ENCODE measurements at places on chromosomes 5 and 9.
A peak's percentile ranks its signal among the peaks of the same experiment; 100 is the strongest.

DNA sequence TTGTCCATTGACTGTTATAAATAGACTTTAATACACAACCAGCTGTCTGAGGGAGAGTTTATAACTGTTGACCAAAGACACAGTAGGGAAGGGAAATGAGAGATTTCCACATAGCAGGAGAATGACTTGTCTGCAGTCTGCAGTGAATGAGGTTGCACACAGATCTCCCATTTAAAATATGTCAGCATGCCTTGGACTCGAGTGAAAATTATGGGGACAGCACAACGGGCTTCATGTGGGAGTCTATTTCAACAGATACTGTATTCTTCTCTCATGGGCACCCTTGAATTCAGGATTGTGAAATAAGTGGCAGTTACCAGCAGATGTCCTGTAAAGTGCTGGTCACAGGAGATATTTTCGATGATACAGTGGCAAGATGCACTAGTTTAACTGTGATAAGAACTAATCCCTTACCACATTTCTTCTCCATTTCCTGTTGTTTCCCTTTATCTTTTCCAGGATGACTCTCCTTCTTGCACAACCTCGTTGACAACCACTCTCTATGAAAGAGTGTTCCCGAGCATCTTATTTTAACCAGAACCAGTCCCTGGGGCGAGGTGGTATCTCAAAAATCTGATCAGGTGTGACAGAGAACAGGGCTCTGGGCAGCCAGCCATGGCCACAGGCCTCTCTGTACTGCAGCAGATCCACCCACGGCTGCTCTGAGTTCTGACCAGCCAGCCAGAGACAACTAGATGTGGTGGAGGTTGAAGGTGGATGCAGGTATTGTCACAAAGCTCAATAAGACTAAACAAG is 51.5 kb upstream of the MAP3K1 start:
- peak; percentile 97 for DNase-seq

- DNase-seq = no peak
These were observed 46.5 kb downstream of the EPB41L4A start for GRCh38 chr5:112372543-112372942.

DNA sequence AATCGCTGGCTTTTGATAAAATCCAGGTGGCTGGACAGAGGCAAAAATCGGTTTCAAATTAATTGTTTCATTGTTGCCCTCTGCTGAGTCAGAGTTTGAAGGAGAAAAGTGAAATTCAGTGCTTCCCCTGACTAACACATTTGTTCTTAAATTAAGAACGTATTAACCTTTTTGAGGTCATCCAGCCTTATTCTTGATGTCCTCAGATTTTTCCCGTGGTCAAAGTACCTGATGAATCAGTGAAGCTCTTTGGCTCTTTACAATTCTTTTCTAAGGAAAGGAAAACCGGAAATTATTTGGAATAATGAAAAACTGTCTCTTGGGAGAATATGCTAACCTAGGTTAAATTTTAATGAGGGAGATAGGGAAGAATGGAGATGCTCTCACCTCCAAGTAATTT is 21.6 kb downstream of the OSMR start:
- DNase-seq = no peak

- no peak for DNase-seq
These were observed 160.9 kb downstream of the CETN3 start for GRCh38 chr5:90248640-90249039.

DNA sequence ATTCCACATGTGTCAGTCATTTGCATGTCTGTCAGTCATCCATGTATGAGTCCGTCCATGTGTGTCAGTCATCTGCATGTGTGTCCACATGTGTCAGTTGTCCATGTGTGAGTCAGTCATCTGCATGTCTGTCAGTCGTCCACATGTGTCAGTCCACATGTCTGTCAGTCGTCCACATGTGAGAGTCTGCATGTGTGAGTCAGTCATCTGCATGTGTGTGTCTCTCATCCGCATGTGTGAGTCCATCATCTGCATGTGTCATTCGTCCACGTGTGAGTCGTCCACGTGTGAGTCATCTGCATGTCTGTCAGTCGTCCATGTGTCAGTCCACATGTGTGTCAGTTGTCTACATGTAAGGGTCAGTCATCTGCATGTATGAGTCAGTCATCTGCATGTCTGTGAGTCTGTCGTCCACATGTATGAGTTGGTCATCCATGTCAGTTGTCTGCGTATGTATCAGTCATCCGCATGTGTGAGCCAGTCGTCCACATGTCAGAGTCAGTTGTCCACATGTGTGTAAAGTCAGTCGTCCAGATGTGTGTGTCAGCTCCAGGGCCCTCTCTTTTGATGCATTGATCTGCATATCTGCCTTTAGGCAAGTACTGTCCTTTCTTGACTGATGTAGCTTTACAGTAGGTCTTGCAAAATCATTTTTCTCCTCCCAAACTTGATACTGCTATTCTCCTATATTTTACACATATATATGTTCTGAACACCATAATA is 72.5 kb upstream of the CACNA1B start:
- DNase-seq = no peak

GRCh38 chr5:150358261-150359095 is 981 bp downstream of the TCOF1 start:
- DNase-seq = no peak

DNA sequence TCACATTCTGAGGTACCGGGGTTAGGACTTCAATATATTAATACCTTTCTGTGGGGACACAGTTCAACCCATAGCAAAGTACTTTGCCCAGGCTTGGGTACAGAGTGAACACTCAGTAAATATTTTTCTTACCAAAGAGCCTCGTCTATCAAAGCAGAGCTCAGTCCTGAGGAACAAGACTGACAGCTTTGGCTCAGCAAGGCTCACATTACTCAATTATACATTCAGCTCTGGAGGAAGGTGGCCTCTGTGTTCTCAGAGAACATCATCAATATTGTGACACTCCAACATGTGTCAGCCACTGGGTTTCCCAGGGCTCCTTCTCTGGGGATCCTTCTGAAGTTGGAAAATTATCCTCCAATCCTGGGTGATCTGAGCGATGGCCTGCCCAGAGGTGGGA is 186.4 kb downstream of the NMUR2 start:
- DNase-seq = no peak

GRCh38 chr9:83538172-83538889 is at the start of gene FRMD3:
FRMD3 (minus strand) TSS chr9:83538401; CDS start chr9:83538231, 170 bp downstream.
- DNase-seq = peak; percentile 53

DNA sequence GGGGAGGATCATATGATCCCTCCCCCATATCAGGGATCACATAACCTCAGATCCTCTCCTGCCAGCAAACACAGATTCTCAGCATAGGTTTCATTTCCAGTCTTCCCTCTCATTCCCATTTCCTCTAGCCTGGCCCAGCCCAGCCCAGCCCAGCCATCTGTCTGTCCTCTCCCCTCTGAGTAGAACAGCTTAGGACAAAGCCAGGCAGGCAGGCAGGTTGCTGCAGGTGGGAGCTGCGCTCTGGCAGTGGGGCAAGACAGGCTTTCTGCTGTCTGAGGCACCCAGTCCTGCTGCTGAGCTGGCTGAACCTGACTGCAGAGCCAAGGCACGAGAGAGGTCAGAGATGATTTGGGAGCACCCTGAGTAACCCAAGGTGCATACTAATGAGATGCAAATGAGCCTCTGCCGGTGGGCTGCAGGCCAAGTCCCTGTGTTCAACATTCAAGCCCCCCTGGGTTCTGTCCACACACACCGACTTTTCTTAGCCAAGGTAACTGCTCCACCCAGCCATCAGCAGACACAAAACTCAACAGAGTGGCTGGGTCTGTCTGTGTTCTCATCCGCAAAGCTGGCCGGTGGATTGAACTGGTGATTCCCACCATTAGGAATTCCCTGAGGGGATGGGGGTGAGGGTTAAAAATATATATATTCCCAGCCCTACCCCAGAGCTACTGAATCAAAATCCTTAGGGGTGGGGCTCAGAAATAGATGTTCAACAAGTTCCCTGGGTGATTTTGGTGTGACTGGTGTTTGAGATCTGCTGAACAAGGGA is 9.1 kb downstream of the FAT2 start:
- DNase-seq = no peak

DNA sequence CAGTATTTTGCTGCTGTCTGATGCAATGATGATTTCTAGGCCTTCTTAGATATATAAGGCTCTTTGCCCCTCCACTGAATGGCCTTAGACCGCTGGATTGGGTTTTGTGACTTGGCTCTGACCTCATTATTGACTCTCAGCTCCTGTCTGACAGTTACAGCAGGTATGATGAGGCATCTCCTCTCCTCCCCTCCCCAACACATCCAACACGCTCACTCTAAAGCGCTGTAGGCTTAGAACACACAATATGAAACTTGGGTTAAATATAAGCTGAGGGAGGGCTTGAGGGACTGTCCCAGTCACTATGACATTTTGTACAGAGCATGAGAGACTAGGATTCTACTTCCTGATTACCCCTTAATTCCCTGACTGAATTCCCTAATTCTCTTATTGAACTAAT is 18.8 kb upstream of the CER1 start:
- no peak for DNase-seq

- no peak for DNase-seq
These were observed 188.8 kb upstream of the GLRA1 start for GRCh38 chr5:152113401-152113800.

- peak; percentile 63 for DNase-seq
These were observed 42.2 kb upstream of the FBP1 start for GRCh38 chr9:94681508-94681907.

GRCh38 chr9:136537896-136538598 is 7.8 kb downstream of the NOTCH1 start:
- no peak for DNase-seq

DNA sequence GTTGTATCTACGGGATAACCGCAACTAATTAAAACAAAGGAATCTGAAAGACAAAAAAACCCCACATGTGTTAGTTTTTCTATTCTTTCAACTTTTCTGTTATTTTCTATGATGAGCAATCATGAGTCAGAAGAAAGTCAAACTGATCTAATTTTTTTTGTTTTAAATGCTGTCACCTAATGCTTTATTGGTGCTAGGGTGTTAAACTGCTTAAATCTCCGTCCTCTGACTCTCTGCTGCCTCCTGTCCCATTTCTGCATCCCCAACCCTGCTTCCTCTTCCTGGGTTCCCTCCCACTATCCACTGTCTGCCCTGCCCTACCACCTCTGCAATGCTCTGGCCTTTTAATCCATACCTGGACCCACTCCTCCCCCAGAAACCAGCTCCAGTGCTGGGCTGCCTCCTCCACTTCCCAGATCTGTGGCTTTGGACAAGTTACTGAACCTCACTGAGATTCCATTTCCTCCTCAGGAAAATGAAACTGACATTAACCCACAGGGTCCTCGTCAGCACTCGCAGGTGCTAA is 15.7 kb downstream of the PTPN3 start:
- DNase-seq = no peak

- no peak for DNase-seq
These were observed 5.3 kb downstream of the LHX3 start for GRCh38 chr9:136199391-136200288.

DNA sequence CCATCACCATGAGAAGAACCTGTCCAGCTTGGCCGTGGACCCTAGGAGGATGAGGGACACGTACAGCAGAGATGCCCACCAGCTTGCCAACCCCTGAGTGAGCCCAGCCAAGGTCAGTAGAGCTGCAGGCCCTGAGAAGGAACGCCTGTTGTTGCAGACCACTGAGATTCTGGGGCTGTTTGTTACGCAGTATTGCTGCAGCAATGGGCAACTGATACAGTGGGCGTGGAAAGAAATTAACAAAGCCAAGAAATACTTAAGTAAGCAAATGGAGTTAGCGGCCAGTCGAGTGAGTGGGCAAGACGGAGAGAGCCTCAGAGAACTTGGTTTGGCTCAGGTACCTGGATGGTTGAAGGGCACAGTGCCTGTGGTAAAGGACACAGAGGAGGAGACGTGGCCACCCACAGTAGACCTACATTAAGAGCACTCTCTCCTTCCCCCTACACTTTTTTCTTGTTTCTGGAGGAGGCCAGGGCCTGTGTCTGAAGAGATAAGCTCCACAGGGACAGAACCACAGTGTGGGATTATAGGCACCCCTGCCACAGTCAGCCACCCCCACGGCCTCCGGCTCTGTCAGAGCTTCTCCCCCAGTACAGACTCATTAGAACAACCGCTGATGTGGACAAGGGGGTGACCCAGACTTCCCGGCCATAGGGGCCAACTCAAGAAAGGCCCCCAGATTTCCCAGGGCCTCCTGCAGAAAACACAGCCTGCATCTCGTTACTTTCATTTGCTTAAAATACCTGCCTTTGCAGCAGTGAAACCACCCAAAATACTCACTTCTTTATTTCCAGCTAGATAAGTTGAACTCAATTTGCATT is 40.1 kb upstream of the GRHPR start:
- DNase-seq = no peak

DNA sequence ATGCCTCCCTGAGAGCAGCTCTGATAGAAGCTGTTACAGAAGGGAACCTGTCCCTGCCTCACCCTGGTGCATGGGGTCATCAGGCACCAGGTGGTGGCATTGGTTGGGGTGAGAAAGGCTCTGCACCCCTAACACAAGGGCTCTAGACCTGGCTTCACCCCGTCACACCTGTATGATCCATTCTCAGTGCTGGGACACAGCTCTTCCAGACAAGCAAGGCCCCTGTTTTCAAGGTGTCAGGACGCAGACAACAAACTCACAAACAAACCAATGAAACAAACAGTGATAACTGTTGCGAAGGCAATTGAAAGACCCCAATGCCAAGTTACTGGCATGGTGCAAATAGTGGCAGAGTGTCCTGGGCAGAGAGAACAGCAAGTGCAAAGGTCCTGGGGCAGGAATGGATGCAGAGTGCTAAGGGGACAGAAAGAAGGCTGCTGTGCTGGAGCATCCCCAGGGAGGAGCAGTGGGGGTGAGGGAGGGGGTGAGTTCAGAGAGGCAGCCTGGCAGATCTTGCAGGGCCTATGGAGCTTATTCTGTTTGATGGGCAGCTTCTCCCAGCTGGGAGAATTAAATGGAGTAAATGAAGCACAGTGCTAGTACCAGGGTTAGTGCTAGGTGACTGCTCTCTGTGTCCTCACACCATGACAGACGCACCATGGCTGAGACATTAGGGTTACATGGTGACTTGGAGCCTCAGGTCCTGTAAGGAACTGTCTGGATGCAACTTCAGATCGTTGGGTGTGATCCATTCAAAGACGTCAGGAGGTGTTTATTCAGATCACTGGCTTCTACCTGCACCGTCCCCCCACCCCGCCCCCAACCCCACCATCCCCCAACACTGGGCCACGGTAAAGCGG is 67.9 kb upstream of the UNC5A start:
- DNase-seq = no peak

DNA sequence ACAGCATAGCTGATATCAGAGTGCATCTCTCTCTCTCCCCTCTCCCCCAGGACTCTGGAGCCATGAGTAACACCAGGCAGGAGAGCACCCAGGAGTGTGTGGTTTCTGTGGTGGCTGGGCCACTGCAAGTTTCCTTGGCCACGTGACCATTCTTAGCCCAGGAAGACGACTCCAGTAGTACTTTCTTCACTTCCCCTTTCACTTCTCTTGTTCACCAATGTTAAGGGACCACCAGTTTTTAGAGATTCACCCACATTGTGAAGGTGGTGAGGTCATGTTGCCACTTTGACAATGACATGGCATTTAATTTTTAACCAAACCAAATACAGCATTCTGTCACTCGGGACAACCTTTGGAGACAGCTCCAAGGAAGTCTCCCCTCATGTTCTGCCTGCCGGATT is 17.9 kb upstream of the DAPK1 start:
- DNase-seq = peak; percentile 78

GRCh38 chr5:174790906-174791305 is 66.5 kb downstream of the MSX2 start:
- DNase-seq = no peak
